Uterine smooth muscle cell (primary cell): ENCODE measurements at places on chromosomes 12 and 14. TPM values are rescaled to one million over a fixed set of nuclear protein-coding genes. Genes with fewer than 3 reads are reported as not detected.

The RNASE11 gene
- not detected in 2 replicates for total RNA-seq

The ZNF641 gene
- 8.6 and 12.4 TPM in 2 replicates for total RNA-seq

The NOPCHAP1 gene
- 4.1 and 4.5 TPM in 2 replicates for total RNA-seq

The REP15 gene
- 2.2 and 2.3 TPM in 2 replicates for total RNA-seq

The SLC25A21 gene
- total RNA-seq, result 2.9 and 17.3 TPM in 2 replicates

The RIMKLB gene
- total RNA-seq, result 29.5 and 37.7 TPM in 2 replicates

The LRP10 gene
- total RNA-seq, result 48.4 and 69.1 TPM in 2 replicates

The TPH2 gene
- under 0.01 TPM in 1 of 2 replicates, not detected in the other for total RNA-seq

The MED6 gene
- total RNA-seq, result 34.4 and 35.9 TPM in 2 replicates

The KIF5A gene
- 0.44 and 0.50 TPM in 2 replicates for total RNA-seq

The CLSTN3 gene
- total RNA-seq, result 9.3 and 20.7 TPM in 2 replicates

The VDR gene
- total RNA-seq, result 2.7 and 9.2 TPM in 2 replicates

The KRT81 gene
- under 0.01 TPM in 1 of 2 replicates, not detected in the other for total RNA-seq

The TSHR gene
- total RNA-seq, result not detected in 2 replicates

The CCDC38 gene
- not detected in 2 replicates for total RNA-seq

The CPNE6 gene
- not detected in 2 replicates for total RNA-seq

The ITGB7 gene
- total RNA-seq, result 0.12 and 0.77 TPM in 2 replicates

The KRT79 gene
- total RNA-seq, result not detected in 2 replicates

The CLMN gene
- total RNA-seq, result 0.22 and 0.50 TPM in 2 replicates

The TULP3 gene
- 32.0 and 38.0 TPM in 2 replicates for total RNA-seq

The SLC10A1 gene
- total RNA-seq, result not detected in 2 replicates

The SRGAP1 gene
- 17.0 and 23.4 TPM in 2 replicates for total RNA-seq

The OAS1 gene
- total RNA-seq, result 0.33 and 1.4 TPM in 2 replicates

The BDKRB2 gene
- 43.4 and 74.1 TPM in 2 replicates for total RNA-seq

The SELPLG gene
- total RNA-seq, result 0.55 and 1.00 TPM in 2 replicates

The KRT85 gene
- not detected in 2 replicates for total RNA-seq

The SLCO1B3 gene
- total RNA-seq, result not detected in 2 replicates

The ESR2 gene
- 0.11 and 0.25 TPM in 2 replicates for total RNA-seq

The CD163L1 gene
- under 0.01 and 0.22 TPM in 2 replicates for total RNA-seq

The CAPS2 gene
- 9.2 and 9.4 TPM in 2 replicates for total RNA-seq

The GPR162 gene
- 5.0 and 6.0 TPM in 2 replicates for total RNA-seq

The CACNB3 gene
- total RNA-seq, result 19.4 and 32.8 TPM in 2 replicates

The PXMP2 gene
- 9.8 and 12.9 TPM in 2 replicates for total RNA-seq

The AP1G2 gene
- total RNA-seq, result 11.6 and 12.1 TPM in 2 replicates
